ENCODE measurements at places on chromosomes 2 and 18. TPM values are rescaled to one million over a fixed set of nuclear protein-coding genes. Genes with fewer than 3 reads are reported as not detected.

CXCR1 gene
- total RNA-seq, result not detected

ROCK1 gene
- 32.2 TPM for total RNA-seq

NMS gene
- total RNA-seq, result not detected

ZNF396 gene
- 0.32 TPM for total RNA-seq

RIT2 gene
- total RNA-seq, result not detected

METTL21A gene
- total RNA-seq, result 15.9 TPM

PRKAG3 gene
- not detected for total RNA-seq

NAT8 gene
- total RNA-seq, result not detected

THSD7B gene
- total RNA-seq, result not detected

RAB17 gene
- total RNA-seq, result not detected

SPAST gene
- total RNA-seq, result 29.6 TPM

ABHD1 gene
- total RNA-seq, result not detected

CNDP1 gene
- not detected for total RNA-seq

ZNF804A gene
- total RNA-seq, result under 0.01 TPM

KCNIP3 gene
- 0.97 TPM for total RNA-seq

ZNF2 gene
- total RNA-seq, result 6.5 TPM

AAMP gene
- 148 TPM for total RNA-seq

TUBA4B gene
- not detected for total RNA-seq

IL36G gene
- not detected for total RNA-seq

TXNDC2 gene
- not detected for total RNA-seq

CAPN13 gene
- total RNA-seq, result not detected

CD226 gene
- total RNA-seq, result not detected

CPSF3 gene
- 53.8 TPM for total RNA-seq

CHMP1B gene
- 52.6 TPM for total RNA-seq

AMER3 gene
- not detected for total RNA-seq

DYSF gene
- 75.1 TPM for total RNA-seq

PSMA8 gene
- not detected for total RNA-seq

PTMA gene
- 1,125 TPM for total RNA-seq

MAP2 gene
- 6.2 TPM for total RNA-seq

Measured in epithelial cell of umbilical artery (primary cell).